ENCODE measurements at places on chromosomes 3 and 15.

- peak; percentile 48 for DNase-seq
These were observed 3.7 kb downstream of the PBRM1 start for GRCh38 chr3:52682016-52682415.

- DNase-seq = no peak
These were observed 38.2 kb downstream of the TMCC1 start for GRCh38 chr3:129855170-129855831.

DNA sequence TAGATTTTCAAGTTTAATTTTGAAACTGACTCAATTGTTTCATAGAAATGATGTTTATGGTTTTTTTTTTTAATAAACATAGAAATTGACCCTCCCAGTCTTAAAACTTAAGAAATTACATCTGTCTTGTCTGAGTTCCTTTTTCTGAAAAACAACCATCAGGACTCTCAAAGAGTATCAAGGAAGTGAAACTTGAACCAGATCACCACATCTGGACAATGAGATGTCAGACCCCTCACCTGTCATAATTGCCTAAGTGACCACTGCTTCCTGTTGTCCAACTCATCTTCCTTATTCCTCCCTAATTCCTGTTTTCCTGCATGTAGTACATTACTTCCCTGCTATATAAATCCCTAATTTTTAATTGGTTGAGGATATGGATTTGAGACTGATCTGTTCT is 441.5 kb upstream of the ARHGEF26 start:
- DNase-seq = no peak

DNA sequence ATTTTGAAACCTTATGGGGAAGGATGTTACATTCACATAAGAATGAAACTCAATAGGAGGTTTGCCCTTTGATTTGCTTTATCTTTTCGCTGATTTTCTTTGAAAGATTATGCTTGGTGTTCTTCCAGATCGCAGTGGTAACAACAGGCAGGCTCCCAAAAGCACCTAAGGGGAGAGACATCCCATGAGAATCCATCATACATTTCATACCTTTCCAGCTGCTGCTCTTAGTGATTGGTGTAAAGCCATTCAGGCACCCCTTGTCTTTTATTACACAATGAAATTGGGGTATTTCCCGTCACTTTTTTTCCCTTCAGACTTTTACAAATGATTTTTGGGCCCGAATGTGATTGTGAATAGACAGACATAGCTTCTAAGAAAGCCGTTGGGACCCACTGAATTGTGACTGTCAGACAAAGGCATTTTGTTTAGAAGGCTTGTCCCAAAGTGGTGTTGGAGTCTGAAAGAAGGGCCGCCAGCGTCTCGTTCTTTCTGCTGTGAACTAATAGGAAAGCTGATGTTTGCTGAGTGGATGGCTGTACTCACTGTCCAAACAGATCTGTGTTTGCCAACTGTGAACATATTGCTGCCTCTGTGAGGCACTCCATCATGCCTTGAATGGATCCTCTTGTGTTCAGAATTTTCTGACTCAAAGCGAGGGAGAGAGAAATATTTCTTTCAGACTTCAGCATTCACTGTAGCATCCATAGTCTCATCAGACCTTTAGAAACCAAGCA is 164.3 kb downstream of the FNDC3B start:
- no peak for DNase-seq

DNA sequence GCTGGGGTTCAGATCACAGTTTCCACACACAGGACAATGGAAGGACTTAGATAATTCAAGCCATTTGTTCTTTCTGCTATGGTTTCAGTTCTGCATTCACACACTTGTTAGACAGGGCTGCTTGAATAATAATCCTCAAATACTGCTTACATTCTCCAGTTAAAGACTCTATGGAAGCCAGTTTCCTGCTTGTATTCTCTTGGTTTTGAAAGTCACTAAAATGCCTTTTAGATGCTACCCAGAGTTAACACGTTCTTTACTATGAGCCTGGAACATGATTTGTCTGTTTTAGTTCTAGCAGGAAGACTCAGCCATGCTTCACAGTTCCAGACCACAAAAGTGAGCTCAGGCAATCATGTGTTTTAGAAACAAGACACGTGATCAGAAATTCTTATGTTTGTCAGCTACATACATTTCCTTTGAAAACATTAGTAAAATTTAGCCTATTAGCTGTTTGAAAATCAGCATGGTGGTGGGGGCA is 152.4 kb downstream of the LEKR1 start:
- DNase-seq = no peak

DNA sequence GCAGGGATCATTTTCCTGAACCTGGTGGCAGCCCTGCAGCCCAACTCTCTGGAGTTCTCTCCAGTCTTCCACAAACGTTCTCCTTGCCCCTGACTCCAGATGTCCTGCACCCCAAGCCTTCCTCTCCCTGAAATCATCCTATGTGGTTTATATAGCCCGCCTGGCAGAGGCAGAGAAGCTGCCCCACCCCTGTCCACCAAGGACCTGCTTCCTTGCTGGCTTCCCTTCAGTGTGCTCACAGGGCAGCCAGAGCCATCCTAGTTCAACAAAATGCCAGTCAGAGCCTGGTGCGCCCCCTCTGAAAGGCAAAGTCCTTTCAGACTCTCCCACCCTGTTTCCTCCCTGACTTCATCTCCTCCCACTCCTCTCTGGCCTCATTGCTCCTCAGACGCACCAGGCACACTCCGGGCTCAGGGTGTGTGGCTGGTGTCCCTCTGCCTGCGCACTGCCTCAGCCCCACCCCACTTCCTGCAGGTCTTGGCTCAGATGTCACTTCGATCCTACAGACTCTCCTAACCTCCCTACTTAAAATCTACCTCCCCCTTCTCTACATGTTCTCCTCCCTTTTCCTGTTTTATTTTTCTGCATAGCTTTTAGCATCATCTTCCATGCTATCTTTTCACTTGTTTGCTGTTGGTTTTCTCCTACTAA is 5.9 kb downstream of the KBTBD13 start:
- DNase-seq = no peak

DNA sequence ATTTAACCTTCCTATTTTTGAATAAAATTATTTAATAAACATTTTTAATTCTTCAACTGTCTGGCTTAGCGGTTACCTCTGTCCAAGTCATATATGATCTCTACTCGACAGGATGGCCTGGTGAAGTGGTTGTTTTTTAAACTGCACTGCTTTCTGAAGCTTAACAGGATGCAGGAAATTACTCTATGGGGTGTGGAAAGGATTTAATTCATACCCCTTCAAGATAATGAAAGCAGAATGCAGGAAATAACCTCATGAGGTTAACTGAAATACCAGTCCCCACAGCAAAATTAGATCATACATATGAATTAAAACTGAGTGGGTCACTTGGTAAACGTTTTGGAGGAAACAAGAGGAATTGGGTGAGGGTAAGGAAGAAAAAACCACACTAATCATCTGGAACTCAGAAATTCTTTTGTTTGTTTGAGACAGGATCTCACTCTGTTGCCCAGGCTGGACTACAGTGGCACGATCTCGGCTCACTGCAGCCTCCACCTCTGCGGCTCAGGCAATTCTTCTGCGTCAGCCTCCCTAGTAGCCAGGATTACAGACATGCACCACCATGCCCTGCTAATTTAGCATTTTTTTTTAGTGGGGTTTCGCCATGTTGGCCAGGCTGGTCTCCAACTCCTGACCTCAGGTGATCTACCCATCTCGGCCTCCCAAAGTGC is 50.1 kb downstream of the LYSMD4 start:
- no peak for DNase-seq

- DNase-seq = no peak
These were observed 21.2 kb upstream of the LMOD3 start for GRCh38 chr3:69143612-69144011.

- no peak for DNase-seq
These were observed 177.5 kb upstream of the LPP start for GRCh38 chr3:187976365-187976900.

GRCh38 chr3:57980416-57980815 is 27.8 kb upstream of the FLNB start:
- DNase-seq = no peak

DNA sequence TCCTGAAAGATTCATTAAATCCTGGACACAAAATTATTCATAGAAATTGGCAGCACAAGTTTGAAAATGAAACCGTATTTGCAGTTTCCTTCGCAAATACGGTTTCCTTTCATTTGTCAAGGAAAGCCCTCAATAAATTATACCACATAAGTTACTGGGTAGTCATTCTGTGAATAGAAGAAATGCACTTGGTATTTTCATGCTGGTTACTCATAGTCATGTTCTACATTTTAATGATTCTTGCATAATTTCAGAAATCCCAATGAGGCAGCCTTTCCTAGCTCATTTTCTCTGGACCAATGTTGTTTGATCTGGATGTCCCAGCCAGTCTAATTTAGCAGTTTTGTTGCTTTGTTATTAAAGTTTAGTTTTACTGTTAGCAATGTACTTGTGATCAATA is 43.2 kb downstream of the MINAR1 start:
- DNase-seq = no peak

GRCh38 chr3:178255315-178255714 is 280.9 kb upstream of the KCNMB2 start:
- no peak for DNase-seq

GRCh38 chr3:193621127-193621526 is 28.1 kb downstream of the OPA1 start:
- DNase-seq = no peak

- no peak for DNase-seq
These were observed 5.6 kb downstream of the RTP3 start for GRCh38 chr3:46503200-46503874.

DNA sequence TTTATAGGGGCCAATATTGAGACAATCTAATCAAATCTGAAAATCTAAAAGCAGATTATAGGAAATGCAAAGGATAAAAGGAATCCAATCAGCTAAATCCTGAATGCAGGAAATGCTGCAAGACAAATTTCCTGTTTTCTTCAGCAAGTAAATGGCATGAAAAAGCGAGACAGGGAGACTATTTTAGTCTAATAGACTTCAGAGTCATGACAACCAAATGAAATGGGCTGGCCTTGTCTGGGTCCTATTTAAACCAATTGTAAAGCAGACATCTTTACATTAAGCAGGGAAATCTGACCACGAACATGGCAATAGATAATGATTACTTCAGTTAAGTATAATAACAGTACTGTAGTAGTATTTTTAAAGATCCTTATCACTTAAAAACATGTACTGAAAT is 2.1 kb downstream of the DBR1 start:
- no peak for DNase-seq

DNA sequence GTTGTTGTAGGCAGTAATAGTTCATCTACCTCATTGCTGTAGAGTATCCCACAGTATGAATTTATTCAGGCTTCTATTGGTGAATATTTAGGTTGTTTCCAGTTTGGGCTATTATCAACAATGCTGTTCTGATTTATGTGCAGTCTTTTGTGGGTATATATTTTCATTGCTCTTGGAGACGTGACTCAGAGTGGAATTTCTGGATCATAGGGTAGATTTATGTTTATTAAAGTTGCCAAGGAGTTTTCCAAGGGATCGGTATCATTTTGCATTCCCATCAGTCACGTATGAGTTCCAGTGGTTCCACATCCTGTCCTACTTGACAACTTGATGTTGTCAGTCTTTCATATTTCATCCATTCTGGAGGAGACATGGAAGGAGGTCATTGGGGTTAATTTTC is 8.4 kb upstream of the HRH1 start:
- peak; percentile 77 for DNase-seq

DNA sequence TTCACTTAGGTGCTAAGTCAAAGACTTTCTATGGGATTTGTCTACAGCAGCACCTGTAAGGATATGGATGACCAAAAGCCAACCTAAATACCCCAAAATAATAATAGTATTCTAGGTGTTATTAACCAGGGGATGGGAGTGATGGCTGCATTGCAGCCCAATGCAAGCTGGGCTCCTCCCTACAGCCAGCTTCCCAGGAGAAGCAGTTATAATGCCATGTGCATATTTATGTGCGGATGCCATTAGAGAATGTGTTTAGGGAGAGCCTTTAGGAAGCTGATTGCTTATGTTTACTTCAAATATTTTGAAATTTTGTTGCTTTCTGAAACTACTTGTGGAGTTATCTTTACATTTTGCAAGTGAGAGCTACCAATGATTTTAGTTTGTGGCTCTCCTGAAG is 237.3 kb downstream of the CHST2 start:
- no peak for DNase-seq

- no peak for DNase-seq
These were observed 94.2 kb downstream of the EFL1 start for GRCh38 chr15:82168296-82168695.

GRCh38 chr15:27172821-27173220 is 201.8 kb downstream of the GABRG3 start:
- DNase-seq = no peak

Data from HFF-Myc (cell line).